ENCODE measurements at places on chromosomes 1 and 21. TPM values are rescaled to one million over a fixed set of nuclear protein-coding genes. Genes with fewer than 3 reads are reported as not detected.

DNA sequence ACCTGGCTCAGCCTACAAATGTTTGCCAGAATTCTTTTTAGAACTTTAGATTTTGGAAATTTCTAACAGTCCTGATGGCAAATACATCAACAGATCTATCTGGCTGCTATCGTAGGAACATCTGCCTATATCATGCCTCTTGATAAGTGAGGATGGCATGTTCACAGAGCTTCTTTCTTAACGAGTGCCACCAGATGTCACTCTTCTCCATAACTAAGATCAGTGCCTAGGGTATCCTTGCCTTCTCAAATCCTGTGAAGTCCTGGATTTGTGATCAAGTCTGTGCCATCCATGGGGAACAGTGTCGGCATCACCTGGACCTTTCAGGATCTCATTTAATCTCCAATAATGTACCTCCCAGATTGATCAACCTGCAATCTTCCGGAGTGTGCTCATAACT lies 36.5 kb upstream of the CD5L start:
- H3K36me3 ChIP-seq = no peaks in the 10 kb centered on the region
- no peaks in the 10 kb centered on the region for H3K4me1 ChIP-seq
- peaks cover 2% of the 10 kb centered on the region for H3K27me3 ChIP-seq
- H3K4me3 ChIP-seq = no peak overlapping the region
- DNase-seq = no peak

- no peak for DNase-seq
- no peak overlapping the region for H3K27ac ChIP-seq
- no peaks in the 10 kb centered on the region for H3K4me1 ChIP-seq
Measured at GRCh38 chr1:115678141-115678540, 36.4 kb downstream of the VANGL1 start.

DNA sequence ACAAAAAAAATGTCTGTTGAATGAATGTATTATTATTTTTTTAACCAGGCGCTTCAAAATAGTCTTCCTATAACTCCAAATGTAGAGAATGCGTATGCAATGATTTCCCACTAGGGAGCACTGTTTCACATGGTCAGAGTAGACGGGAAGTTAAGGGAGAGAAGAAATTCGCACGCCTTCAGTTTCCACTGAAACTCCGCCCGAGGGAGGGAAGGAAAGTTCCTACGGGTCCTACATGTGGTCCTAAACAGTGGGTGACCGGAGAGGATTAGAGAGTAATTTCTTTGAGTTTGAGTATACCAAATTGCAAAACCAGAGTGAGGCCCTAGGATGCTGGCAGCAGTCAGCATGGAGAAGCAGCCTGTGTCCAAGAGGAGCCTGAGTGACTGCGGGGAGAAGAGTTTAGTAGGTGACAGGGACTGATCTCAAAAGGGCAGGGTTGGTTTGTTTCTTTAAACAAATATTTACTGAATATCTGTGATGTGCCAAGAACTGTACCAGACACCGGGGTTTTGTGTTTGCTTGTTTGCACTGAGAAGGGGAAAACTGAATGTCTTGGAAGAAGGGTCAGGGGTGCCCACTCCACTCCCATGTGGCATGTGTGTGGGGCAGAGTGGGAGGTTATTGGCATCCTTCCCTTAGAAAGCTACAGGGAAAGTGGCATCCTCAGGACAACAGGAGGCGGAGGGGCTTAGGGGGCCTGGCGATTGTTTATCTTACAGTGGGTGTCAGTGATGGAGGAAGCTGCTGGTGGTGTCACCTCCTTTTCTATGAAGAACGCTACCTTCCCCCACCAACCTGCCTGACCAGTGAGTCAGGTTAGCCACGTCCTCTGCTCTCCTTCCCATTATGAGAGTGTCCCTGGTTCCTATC lies 22.8 kb downstream of the RNU5D-1 start:
- DNase-seq = no peak
- H3K4me1 ChIP-seq = no peaks in the 10 kb centered on the region
- no peak overlapping the region for H3K27ac ChIP-seq
- H3K4me3 ChIP-seq = no peak overlapping the region

DNA sequence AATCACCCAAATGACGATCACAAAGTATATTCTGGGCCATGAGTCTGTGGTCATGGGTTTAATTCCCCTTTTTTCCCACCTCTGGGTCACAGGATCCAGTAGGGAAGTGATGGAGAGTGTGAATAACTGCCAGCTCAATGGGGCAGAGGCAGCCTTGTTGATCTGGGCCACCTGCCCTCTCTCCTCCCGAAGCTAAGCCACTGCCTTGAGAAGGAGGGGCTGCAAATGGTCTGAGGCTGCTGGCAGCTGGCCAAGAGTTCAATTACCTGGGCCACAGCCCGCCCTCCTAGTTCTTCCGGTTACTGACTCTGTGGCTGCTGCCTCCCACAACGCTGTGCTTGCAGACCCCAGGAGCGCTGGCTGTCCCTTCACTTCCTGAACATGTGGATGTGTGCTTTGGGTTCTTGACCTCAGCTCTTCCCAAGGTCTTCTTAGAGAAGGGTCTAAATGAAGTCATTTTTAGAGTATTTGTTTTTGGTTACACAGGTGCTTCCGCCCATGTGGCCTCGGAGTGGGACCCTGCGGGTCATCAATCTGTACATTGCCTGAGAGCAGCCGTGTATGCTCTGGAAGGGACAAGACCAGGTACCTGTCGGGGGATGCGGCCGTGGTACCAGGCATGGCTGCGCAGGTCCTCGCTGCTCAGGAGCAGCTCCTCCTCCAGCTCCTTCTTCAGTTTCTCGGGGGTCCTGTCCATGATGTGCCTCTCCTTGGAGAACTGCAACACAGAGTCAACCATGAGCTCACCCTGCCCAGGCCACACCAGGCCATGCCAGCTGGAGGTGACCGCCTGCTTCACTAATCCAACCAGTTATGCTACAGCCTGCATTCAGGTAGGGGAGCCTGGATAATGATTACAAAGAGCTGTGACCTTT lies 89.7 kb downstream of the BCAR3 start:
- no peak overlapping the region for H3K4me3 ChIP-seq
- H3K4me1 ChIP-seq = peaks cover 9% of the 10 kb centered on the region
- H3K36me3 ChIP-seq = no peaks in the 10 kb centered on the region

DNA sequence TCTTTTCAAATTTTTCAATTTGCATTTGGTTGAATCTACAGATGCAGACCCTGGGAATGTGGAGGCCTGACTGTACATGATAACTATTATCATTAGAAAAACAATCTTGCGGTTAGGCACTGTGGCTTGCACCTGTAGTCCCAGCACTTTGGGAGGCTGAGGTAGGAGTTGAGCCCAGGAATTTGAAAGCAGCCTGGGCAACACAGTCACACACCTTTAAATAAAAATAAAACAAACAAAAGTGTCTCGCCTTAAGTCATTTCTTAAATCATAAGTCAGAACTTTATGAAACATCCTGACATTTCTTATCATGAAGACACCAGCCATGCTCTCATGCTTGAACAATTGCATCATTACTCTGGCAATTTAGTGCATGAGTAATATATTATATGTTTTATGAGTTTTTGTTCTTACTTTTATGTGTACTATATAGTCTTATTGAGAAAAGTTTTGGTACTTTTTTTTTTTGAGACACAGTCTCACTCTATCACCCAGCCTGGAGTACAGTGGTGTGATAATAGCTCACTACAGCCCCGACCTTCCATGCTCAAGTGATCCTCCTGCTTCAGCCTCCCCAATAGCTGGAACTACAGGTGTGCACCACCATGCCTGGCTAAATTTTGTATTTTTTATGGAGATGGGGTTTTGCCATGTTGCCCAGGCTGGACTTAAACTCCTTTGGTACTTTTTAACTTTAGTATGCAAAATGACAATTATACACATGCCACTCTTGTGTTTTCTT lies 7.8 kb downstream of the TBX19 start:
- H3K27ac ChIP-seq = no peak overlapping the region
- no peaks in the 10 kb centered on the region for H3K27me3 ChIP-seq
- peaks cover 10% of the 10 kb centered on the region for H3K4me1 ChIP-seq
- no peak overlapping the region for H3K4me3 ChIP-seq
- no peak for DNase-seq

Gene IFNLR1
- 0.15 TPM for polyA plus RNA-seq

GRCh38 chr1:38268226-38268625 lies 221.6 kb upstream of the POU3F1 start:
- H3K27ac ChIP-seq = no peak overlapping the region
- peak; percentile 36 for DNase-seq
- H3K27me3 ChIP-seq = no peaks in the 10 kb centered on the region
- H3K36me3 ChIP-seq = no peaks in the 10 kb centered on the region
- H3K4me3 ChIP-seq = no peak overlapping the region

GRCh38 chr1:186722711-186723309 lies 42.6 kb upstream of the PTGS2 start:
- no peaks in the 10 kb centered on the region for H3K4me1 ChIP-seq
- no peak for DNase-seq
- H3K4me3 ChIP-seq = no peak overlapping the region
- H3K27me3 ChIP-seq = no peaks in the 10 kb centered on the region
- H3K27ac ChIP-seq = no peak overlapping the region

- H3K36me3 ChIP-seq = no peaks in the 10 kb centered on the region
- peaks cover 2% of the 10 kb centered on the region for H3K4me1 ChIP-seq
- no peak overlapping the region for H3K27ac ChIP-seq
- no peak overlapping the region for H3K4me3 ChIP-seq
- H3K27me3 ChIP-seq = no peaks in the 10 kb centered on the region
Measured at GRCh38 chr1:91549041-91549735, 48.5 kb downstream of the CDC7 start.

DNA sequence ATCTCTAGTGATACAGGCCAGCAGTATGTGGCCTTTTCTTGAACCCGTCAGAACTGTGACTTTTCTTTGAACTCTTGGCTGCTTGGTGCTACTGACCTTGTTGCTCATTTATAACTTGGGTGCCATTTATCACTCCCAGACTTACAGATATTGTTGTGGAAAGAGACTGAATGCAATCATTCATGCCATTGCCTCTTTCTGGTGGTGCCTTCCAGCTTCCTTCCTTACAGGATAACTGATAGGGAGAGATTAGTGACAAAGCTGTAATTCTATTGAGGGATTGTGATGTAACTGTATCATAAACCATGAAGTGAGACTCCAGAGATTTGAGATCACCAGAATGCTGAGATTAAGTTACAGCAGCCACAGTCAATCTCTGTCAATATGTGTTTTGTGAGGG lies 256.5 kb downstream of the USP25 start:
- H3K4me3 ChIP-seq = no peak overlapping the region
- no peaks in the 10 kb centered on the region for H3K27me3 ChIP-seq
- H3K27ac ChIP-seq = no peak overlapping the region
- no peaks in the 10 kb centered on the region for H3K36me3 ChIP-seq
- no peak for DNase-seq

GRCh38 chr1:10415211-10415930 lies 14.9 kb upstream of the CENPS start:
- H3K27ac ChIP-seq = no peak overlapping the region
- DNase-seq = peak; percentile 57
- no peak overlapping the region for H3K4me3 ChIP-seq
- H3K36me3 ChIP-seq = peaks cover 2% of the 10 kb centered on the region
- H3K4me1 ChIP-seq = no peaks in the 10 kb centered on the region

Gene TSPAN2
- 26.2 TPM for polyA plus RNA-seq

DNA sequence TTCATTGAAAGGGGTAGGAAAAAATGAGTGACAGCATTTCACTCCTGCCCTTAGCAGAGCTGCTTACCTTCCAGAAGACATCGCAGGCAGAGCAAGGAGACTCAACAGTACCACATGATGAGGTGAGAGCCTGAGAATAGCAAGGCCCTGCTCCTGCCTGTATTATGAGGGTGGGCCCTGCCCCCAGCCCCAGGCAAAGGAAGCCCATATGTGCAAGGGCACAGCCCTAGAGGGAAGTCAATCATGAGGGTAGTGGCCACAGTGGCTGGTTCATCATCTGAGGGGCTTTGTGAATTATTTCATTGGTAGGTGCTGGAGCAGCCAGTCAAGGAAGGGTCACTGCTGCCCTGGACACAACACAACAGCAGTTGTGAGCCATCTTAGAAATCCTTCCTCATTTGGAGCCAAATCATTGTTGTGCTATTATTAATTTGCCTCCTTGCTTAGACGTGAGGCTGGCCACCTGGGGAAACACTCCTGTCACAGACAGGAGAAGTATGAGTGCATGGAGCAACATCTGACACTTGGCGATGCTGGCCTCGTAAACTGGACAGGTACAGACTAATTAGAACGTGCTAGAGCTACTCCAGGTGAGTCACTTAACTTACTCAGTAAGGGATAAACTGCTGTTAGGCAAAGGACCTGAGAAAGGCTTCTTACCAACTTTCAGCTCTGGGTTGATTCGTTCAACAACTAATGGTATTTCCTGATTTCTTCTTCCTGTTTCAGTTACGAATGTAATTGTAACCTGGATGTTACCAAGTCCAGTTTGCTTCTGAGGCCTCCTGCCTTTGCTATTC lies 22.7 kb upstream of the ACBD6 start:
- H3K27ac ChIP-seq = no peak overlapping the region
- no peaks in the 10 kb centered on the region for H3K27me3 ChIP-seq
- no peaks in the 10 kb centered on the region for H3K36me3 ChIP-seq

Gene CRP
- 1.1 TPM for polyA plus RNA-seq

DNA sequence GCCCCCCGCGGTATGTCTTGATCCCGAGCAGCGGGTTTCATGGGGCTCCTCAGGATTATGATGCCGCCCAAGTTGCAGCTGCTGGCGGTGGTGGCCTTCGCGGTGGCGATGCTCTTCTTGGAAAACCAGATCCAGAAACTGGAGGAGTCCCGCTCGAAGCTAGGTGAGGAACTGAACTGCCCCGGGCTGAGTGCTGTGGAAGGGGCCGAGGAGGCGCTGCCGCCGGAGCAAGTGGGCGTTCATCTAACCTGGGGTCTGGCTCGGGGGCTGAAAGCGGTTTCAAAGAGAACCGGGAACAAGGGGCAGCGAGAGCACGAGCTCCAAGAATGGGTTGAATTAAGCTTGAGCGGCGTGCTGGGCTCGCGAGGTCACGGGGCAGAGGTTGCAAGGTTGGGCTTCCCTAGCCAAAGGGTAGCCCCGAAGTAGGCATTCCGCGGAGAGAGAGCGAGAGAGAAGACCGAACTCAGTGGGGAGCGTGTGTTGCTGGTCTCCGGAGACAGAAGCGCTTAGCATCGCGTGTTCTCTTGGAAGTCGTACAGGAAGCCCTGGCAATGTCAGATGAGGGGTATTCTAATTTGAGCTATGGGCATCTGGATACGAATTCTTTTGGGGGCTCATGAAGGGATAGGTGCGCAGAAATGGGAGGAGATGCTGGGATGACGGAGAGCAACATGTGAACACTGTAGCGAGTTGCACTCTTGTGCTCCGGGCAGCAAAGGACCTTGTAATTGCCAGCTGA lies 732 bp downstream of the HS2ST1 start:
- peaks cover 1% of the 10 kb centered on the region for H3K4me1 ChIP-seq
- H3K36me3 ChIP-seq = no peaks in the 10 kb centered on the region
- peak; percentile 65 for DNase-seq
- H3K27ac ChIP-seq = no peak overlapping the region
- no peaks in the 10 kb centered on the region for H3K27me3 ChIP-seq
- peak overlapping the region; percentile 73 for H3K4me3 ChIP-seq
